ENCODE measurements at places on chromosomes 4 and X.

DNA sequence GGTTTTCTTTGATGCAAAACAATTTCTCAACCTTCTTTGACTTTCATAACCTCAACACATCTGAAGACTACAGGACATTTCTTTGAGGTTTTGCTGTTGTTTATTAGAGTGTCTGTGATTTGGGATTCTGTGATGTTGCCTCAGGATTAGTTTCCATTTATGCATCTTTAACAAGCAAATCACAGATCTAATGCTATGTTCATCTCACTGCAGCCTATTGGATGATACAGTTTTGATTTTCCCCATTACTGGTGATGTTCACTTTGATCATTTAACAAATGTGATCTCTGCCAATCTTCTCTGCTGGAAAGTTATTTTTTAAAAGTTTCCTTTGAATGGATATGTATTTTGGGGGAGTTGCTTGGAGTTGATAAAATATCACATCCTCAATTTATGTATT is 624.9 kb upstream of the HS3ST1 start:
- DNase-seq: no peak

DNA sequence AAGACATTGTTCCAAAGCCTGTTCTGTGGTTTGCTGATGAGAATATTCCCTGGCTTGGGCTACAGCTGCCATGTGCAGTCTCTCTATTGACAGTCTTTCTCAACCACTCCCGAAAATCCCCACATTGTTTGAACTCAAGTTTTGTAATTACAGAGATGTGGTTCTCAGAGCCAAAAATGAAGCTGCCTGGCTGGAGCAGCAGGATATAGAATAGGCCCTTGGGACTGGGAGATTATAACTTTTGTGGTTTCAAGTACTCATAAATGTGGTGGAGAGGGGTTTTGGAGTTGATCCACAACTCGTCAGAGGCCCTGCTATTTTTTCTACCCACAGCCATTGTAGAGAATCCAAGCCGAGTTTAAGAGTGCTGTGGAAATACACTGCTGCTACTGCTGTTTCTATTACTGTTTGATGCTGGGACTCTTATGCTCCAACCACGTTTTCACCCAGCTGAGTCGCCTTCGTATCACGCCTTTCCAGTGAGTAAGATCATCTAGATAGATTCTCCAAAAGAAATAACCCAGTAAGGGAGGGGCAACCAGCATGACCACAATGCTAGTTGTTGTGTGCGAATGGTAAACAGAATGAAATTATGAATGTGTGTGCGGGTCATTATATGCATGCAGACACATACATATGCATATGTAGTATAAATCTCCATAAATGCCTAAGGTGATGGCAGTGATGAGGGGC is 57.1 kb upstream of the ATXN3L start:
- DNase-seq: peak; percentile 88

DNA sequence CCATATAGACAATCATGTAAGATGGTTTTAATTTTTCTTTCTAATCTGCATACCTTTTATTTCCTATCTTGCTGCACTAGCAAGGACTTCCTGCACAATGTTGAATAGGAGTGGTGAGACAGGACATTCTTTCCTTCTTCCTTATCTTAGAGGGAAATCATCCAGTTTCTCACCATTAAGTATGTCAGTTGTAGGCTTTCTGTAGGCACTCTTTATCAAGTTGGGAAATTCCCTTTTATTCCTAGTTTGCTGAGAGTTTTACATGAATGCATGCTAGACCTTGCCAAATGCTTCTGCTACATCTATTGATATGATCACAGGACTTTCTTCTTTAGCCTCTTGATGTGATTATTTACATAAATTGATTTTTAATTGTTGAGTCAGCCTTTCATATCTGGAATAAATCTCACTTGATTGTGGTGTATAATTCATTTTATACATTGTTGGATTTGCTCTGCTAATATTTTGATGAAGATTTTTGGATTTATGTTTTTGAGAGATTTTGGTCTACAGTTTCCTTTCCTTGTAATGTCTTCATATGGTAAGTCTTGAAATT is 23.8 kb downstream of the RNF175 start:
- no peak for DNase-seq

- no peak for DNase-seq
Measured at GRCh38 chr4:76156635-76157034, 8.4 kb upstream of the NUP54 start.

DNA sequence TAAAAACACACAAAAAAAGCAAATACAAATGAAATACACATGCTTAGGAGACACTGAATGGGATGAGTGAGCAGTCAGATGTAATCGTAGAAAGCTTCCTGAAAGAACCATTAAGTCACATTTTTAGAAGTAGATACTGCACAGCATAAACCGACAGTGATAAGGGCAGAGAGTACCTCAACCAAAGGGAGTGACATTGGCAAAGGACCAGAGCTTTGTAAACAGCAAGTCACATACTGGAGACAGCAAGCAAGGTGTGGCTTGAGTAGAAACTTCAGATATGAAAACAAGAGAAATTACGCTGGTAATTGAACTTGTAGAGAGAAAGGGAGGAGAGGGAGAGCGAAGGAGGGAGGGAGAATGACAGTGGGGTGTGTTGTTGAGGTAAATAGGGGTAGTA is 92.0 kb downstream of the CHRDL1 start:
- DNase-seq: no peak
